ENCODE measurements at places on chromosomes 5 and 9. TPM values are rescaled to one million over a fixed set of nuclear protein-coding genes. Genes with fewer than 3 reads are reported as not detected.
A peak's percentile ranks its signal among the peaks of the same experiment; 100 is the strongest.

DNA sequence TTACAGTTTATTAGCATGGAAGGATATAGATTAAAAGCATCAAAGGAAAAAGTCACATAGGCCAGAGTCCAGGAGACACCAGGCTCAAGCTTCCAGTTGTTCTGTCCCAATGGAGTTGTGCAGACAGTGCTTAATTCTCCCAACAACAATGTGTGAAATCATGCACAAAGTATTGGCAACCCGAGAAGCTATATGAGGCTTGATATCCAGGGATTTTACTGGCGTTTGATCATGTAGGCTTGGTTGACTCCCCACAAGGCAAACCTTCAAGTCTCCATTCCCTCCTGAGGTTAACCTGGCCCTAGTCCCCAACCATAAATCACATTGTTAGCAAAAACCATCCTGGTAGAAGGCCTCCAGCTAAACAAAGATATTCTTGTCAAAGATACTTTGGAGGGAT, 141.5 kb downstream of the ADAMTS19 start:
- peak; percentile 70 for DNase-seq
- no peaks in the 10 kb centered on the region for H3K36me3 ChIP-seq
- H3K4me1 ChIP-seq: peaks cover 8% of the 10 kb centered on the region

DNA sequence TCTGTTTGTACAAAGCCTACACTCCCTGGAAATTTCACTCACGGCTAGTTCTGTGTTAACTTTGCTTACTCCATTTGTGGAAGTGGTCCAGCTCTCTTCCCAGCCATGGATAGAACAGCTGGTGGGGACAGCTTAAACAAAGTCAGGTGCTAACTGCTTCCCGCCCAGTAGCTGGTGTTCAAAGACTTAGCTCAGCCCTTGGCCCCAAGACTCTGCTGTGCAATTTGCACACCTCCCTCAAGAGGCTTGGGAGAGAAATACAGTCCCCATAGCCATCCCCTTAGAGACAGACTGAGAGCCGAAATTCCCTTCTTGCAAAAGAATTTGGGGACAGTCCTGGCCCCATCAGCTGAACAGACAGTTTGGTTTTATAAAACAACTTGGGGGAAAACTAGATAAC, 73.8 kb upstream of the RAI14 start:
- H3K27ac ChIP-seq: no peak overlapping the region
- peak; percentile 20 for DNase-seq
- no peak overlapping the region for H3K4me3 ChIP-seq
- H3K27me3 ChIP-seq: no peaks in the 10 kb centered on the region

GRCh38 chr5:140108093-140109017, 5.6 kb upstream of the PURA start:
- peak; percentile 61 for DNase-seq
- H3K4me1 ChIP-seq: peaks cover 13% of the 10 kb centered on the region
- no peak overlapping the region for H3K27ac ChIP-seq
- no peaks in the 10 kb centered on the region for H3K36me3 ChIP-seq
- H3K4me3 ChIP-seq: peak overlapping the region; percentile 54

DNA sequence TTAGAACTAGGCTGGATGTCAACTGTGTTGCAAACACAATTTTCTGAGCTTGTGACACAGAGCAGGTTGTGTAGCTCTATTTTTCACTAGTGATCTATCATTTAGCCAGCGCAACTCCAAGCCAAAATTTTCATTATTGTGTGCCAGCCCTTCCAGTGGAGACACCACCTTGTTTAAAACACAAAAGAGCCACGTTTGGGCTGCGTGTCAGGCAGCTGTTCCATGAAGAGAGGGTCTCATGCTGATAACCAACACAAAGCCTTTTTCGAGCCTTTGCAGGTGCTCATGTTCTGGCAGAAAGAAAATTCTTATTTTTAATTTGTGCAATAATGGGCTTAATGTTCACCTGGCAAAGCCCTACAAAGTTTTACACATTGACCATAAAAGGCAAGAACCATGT, 237.6 kb upstream of the RGMB start:
- H3K4me1 ChIP-seq: peaks cover 31% of the 10 kb centered on the region
- no peaks in the 10 kb centered on the region for H3K36me3 ChIP-seq
- DNase-seq: peak; percentile 43
- H3K27me3 ChIP-seq: no peaks in the 10 kb centered on the region

- no peak overlapping the region for H3K27ac ChIP-seq
- H3K4me3 ChIP-seq: no peak overlapping the region
- H3K27me3 ChIP-seq: no peaks in the 10 kb centered on the region
- H3K36me3 ChIP-seq: no peaks in the 10 kb centered on the region
- H3K4me1 ChIP-seq: no peaks in the 10 kb centered on the region
Observed at GRCh38 chr9:99019510-99020331, 76.0 kb downstream of the COL15A1 start.

- H3K27me3 ChIP-seq: no peaks in the 10 kb centered on the region
- no peak overlapping the region for H3K4me3 ChIP-seq
- no peak overlapping the region for H3K27ac ChIP-seq
- DNase-seq: no peak
Observed at GRCh38 chr9:346111-346571, 131.5 kb downstream of the DOCK8 start.

DNA sequence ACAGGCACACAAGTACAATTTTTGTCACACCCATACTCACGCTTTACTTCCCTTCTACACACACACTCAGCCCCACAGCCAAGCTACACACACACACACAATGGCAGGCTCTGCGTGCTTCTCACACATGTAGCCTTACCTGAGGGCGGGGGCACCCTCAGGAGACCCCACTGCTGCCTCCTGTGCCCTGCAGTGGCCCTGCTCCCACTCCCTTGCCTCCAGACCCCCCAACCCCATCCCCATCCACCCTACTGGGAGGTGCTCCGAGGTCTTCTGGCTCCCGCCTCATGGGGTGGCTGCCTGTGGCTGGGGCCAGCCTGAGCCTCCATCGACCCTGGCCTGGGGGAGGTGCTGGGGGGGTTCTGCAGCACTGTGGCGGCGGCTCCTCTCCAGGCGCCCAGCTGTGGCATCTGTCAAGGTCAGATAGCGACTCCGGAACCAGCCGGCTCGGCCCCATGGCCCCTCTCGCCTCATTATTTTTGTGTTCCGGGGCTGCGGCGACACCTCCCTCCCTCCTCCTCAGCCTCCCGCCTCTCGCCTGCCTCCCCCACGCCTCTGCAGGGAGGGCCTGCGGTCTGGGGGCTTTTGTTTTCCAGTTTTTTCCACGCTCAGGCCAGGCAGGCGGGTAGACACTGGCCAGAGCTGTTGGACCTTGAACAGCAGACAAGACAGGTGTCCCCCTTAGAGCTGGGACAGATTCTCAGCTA, 21.7 kb downstream of the CXXC5 start:
- peaks cover 36% of the 10 kb centered on the region for H3K4me1 ChIP-seq
- no peaks in the 10 kb centered on the region for H3K27me3 ChIP-seq
- no peak overlapping the region for H3K4me3 ChIP-seq

DNA sequence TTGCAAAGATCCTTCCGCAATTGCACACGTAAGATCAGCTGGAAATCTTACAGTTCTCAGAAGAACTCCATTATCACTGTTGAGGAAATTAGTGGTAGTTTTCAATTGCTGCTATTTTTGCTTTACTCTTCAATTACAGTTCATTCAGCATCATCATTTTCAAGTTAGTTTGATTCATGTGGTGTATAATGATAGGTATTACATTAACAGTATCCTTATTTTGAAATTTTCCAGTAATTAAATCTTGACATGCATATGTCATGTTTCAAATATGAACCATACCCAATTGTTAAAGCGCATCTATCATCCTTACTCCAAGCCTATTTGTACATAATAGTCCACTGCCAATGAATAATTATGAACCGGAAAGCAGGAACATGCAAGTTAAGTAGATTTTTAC, 60.3 kb downstream of the NR6A1 start:
- no peak for DNase-seq
- H3K4me3 ChIP-seq: no peak overlapping the region
- H3K27ac ChIP-seq: no peak overlapping the region
- peaks cover 9% of the 10 kb centered on the region for H3K36me3 ChIP-seq
- no peaks in the 10 kb centered on the region for H3K27me3 ChIP-seq

DNA sequence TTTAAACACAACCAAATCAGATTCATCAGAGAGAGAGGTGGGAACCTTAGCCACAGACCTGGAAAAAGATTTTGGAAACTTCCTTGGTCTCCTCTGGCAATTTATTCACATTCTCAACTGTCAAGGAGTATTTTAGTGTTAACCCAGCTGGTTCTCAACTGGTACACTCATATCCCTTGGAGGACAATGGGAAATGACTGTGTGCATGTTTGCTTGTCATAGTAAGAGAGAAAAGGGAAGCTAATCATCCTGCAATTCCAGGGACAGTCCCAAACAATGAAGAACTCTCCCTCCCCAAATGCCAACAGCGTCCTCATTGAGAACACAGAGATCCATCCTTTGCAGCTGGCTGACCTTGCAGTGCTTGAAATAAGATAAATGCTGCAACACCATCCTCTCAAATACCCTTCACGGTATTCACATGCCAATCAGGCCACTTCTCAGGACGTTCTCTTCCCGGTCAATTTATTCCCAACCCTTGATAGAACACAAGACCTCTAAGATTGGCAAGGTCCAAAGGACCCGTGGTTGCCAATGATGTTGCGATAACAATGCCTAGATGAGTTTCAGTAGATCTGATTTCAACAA, 75.5 kb downstream of the EPB41L4B start:
- H3K27ac ChIP-seq: no peak overlapping the region
- H3K36me3 ChIP-seq: no peaks in the 10 kb centered on the region
- no peak for DNase-seq
- no peaks in the 10 kb centered on the region for H3K27me3 ChIP-seq
- no peaks in the 10 kb centered on the region for H3K4me1 ChIP-seq

SPINK6 gene
- total RNA-seq: not detected

TNFAIP8 gene
- 35.6 TPM for total RNA-seq

- H3K27ac ChIP-seq: no peak overlapping the region
- H3K27me3 ChIP-seq: no peaks in the 10 kb centered on the region
- DNase-seq: no peak
- no peaks in the 10 kb centered on the region for H3K4me1 ChIP-seq
- no peaks in the 10 kb centered on the region for H3K36me3 ChIP-seq
Observed at GRCh38 chr9:70218767-70219166, 40.0 kb upstream of the SMC5 start.

DNA sequence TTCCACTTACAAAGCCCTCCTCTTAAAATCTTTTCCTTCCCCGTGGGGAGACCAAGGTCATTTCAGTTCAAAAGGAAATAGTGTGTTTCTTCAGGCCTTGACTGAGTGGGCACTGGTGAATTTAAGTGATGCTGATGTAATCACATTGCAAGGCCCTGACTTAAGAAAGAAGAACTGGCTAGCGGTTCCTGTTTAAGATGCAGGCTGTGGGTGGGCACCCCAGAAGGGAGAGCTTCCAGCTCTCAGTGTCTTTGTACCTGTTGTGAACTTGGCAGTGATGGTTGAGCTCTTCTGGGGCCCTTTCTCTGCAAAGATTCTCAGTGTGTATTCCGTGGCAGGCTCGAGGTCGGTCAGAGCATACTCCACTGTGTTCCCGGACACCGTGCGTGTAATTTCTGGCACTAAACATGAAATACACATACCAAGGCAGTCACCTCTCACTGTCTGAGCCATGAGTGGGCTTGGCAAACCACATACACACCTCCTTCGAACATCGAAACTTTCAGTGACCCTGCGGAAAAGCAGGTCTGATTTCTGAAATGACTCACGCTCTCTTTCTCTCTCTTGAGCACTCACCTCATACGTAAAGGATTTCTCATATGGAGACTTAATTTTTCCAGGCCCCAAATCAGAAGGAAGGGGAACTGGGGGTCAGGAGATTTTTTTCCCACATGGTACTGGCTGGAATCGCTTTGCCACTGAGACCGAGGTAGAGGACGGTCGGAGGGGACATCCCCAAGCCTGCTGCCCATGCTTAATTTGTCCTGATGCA, 81.9 kb downstream of the TNC start:
- no peaks in the 10 kb centered on the region for H3K27me3 ChIP-seq
- H3K4me1 ChIP-seq: no peaks in the 10 kb centered on the region
- DNase-seq: no peak
- no peak overlapping the region for H3K27ac ChIP-seq
- H3K4me3 ChIP-seq: no peak overlapping the region

- no peak for DNase-seq
- H3K4me1 ChIP-seq: no peaks in the 10 kb centered on the region
- H3K36me3 ChIP-seq: no peaks in the 10 kb centered on the region
- no peak overlapping the region for H3K4me3 ChIP-seq
- H3K27me3 ChIP-seq: no peaks in the 10 kb centered on the region
- H3K27ac ChIP-seq: no peak overlapping the region
Observed at GRCh38 chr5:126456217-126456820, 33.1 kb downstream of the GRAMD2B start.

ANKRD31 gene
- 0.74 TPM for total RNA-seq

PDZD2 gene
- total RNA-seq: 1.4 TPM

SPATA9 gene
- total RNA-seq: not detected

DNA sequence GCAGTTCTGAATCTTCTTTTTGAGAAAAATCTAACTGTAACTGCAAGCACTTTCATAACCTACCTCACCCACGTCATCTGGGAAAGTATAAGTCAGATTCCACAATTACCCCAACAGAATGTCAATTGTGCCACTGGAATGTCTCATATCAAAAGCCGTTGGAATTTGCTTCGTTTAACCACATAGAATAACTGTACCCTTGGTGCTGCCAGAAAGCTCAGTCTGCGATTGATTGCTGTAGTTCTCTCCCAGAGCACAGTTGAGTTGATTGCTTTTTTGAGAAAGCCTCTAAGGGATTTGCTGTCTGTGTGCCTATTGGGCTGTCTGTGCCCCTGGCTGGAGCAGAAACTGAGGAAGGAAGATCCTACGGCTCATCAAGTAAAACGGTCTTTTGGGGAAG, 583.6 kb downstream of the TMEM38B start:
- peaks cover 4% of the 10 kb centered on the region for H3K36me3 ChIP-seq
- H3K27me3 ChIP-seq: no peaks in the 10 kb centered on the region
- H3K4me3 ChIP-seq: no peak overlapping the region
- peaks cover 8% of the 10 kb centered on the region for H3K4me1 ChIP-seq
- DNase-seq: peak; percentile 36

DNA sequence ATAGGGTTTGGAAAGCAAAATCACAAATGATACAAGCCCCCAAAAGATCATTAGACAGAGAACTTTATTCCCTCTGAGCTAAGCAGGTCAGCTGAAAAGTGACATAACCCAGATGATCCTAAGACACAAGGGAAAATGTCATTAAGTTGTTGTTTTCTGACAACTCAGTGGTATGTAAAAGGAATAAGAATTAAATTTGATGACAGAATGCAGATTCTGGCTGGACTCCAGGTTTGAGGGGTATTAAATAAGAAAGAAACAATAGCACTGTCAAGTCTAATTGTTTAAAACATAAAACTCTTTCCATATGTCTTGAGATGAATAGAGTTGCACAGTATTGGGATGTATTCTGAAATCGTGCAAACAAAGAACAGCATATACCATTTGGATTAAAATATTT, 429.9 kb downstream of the CAAP1 start:
- no peak overlapping the region for H3K27ac ChIP-seq
- no peaks in the 10 kb centered on the region for H3K36me3 ChIP-seq
- no peak for DNase-seq
- H3K4me1 ChIP-seq: peaks cover 15% of the 10 kb centered on the region

FAM153A gene
- total RNA-seq: not detected

FOXD4L6 gene
- total RNA-seq: not detected

- no peaks in the 10 kb centered on the region for H3K36me3 ChIP-seq
- H3K27ac ChIP-seq: no peak overlapping the region
- DNase-seq: no peak
- H3K4me3 ChIP-seq: no peak overlapping the region
- H3K27me3 ChIP-seq: no peaks in the 10 kb centered on the region
- H3K4me1 ChIP-seq: no peaks in the 10 kb centered on the region
Observed at GRCh38 chr5:9046756-9047481, 499.0 kb downstream of the SEMA5A start.
